ENCODE measurements at places on chromosomes 1 and 21.

GRCh38 chr1:55425310-55425930, 210.3 kb upstream of the USP24 start:
- DNase-seq, result no peak

DNA sequence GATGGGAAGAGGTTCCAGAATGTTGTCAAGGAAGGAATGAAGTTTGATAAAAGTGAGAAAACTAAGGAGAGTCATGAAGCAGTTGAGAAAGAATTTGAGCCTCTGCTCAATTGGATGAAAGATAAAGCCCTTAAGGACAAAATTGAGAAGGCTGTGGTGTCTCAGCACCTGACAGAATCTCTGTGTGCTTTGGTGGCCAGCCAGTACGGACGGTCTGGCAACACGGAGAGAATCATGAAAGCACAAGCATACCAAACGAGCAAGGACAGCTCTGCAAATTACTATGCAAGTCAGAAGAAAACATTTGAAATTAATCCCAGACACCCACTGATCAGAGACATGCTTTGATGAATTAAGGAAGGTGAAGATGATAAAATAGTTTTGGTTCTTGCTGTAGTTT, 142.8 kb downstream of the CDC7 start:
- DNase-seq, result no peak

DNA sequence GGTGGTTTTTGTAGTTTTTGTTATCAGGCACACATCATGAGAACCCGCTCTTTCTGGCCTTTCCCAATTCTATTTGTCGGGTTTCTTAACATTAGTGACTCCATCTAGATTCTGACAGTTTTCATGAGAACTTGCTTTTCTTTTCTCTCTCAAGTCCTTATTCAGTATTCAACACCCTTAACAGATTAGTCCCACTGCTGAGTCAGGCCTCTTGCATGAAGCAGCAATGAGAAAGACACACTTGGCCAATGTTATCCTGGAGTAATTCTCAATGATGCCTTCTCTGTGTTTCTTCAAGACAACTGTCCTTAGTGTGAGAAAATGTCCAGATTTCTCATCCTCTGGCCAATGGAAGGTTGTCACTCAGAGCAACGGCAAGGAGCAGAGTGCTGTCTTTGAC, 11.3 kb downstream of the FMO2 start:
- no peak for DNase-seq

DNA sequence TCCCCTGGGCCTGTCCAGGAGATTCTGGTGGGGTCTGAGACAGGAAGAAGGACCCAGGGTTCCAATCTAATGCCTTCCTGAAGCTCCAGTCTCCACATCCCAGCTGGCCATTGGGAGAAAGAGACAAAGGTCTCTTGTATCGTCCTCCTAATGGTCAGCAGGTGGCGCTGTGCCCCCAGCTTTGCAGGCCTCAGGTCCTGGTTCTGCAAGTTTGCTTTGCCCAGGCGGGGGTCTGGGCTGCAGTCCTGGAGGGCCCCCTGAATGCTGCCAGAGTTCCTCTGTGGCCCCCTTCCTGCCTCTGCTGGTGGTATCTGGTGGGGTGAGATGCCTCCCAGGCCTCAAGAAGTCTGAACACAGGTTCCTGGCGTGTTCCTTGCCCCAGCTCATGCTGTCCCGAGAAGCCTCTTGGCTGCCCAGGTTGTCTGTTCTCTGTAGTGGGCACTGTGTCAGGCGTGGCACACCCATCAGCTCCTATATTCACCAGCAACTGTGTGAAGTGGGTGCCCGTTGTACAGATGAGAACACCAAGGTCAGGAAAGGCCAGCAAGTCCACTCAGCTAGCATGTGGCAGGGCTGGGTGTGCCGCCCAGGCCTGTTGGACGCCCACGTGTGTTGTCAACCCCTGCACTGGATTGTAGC, 33.8 kb upstream of the CSF3R start:
- peak; percentile 89 for DNase-seq

GRCh38 chr1:67855444-67855843, 22.2 kb upstream of the GNG12 start:
- no peak for DNase-seq
